ENCODE measurements at places on chromosomes 6 and 20.

DNA sequence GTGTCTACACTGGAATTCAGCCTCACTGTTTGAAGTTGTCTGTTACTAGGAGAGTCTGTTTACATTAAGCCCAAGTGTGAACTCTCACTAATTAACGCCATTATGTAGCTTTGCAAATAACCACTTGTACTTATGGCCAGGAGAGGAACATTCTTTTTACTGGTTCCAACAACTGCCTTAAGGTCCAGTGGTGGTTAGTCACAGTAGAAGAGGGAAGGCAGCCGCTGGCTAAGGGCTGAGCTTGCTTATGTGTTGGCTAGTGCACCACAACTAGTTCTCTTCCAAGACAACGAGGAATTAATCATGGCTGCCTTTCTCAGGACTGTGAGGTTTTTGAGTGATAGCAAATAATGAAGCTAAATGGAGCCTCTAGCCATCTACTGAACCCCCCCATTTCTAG is 14.9 kb upstream of the SLC22A23 start:
- DNase-seq = no peak

- no peak for DNase-seq
Observed at GRCh38 chr6:100339574-100340255, 125.0 kb downstream of the SIM1 start.

GRCh38 chr20:10463622-10464021 is 28.5 kb downstream of the SLX4IP start:
- DNase-seq = no peak

DNA sequence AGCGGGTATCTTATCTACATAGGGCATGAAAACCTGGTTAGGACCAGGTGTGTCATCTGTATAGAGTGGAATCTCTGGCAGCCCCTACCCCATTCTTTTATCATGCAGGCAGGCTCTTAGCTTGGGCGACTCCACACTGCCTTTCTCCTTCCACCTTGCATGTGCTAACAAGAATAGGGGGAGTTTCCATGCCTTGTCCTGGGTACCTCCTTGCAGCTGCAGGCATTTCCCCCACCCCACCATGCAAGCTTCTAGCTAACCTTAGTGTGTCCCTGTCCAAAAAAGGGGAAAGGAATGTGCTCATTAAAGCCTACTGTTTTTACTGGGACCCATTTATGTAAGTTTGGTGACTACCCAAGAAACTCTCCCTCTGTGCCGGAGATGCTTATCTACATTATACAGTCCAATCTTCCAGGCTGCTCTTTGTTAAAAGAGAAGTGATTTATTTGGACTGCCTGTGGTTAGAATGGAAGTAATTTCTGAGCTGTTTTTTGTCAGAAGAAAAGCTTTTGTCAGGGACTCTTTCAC is 10.5 kb upstream of the CEP43 start:
- DNase-seq = no peak

DNA sequence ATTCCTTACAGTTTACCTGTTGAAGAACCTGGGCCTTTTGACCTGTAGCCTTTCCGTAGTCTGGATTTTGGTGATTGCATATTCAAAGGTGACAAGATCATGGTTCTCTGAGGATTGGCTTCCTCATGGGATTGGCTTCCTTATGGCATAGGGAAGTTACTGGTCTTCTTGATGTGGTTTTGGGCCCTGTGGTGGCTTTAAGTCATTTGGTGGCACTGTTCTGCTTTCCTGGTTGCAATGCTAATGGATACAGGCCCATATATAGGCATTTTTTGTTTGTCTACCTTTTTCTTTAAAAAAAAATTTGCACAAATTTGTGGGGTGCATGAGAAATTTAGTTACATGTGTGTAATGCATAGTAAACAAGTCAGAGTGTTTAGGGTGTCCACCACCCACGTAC is 185.7 kb downstream of the CDKAL1 start:
- DNase-seq = no peak

DNA sequence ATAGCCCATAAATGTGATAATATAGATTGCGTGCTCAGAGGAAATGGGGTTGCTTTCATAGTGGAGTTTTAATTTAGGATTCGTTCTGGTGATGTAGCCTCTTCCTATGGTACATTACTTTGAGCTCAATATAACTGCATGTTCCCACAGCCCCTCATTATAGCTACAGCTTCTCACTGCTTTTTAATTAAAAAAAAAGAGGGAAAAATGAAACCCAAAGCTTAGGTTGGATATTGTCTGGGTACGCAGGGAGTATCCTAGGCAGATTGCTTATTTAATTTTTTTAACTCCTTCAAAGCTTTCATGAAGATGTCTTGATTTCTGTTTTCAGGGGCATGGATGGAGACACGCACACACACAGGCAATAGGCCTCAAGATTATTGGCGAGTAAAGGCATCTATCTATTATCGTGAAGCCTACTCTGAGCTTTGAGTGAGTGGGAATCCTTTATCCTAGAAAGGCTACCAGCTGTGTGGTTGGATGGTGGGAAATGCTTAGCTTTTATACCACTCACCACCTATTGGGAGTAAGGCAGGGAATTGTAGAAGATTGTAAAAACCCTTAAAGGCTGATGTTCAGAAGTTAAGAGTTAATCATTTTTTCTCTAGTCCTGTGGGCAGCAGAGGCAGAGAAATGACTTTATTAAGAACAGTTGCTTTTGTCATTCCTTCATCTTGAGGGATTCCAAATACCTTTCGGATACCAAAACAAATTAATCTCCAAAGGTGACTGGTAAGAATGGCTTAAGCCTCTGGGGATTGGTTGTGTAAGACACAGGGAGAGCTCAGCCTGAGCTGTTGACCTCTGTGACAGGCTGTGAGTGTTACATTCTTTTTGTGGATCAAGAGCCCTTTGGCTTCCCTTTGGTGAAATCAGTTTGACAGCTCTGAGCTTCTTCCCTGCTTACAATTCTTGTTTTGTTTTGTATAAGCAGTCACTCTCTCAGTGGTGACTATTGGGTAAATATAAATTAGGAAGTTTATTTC is 33.4 kb downstream of the CTNNBL1 start:
- no peak for DNase-seq

DNA sequence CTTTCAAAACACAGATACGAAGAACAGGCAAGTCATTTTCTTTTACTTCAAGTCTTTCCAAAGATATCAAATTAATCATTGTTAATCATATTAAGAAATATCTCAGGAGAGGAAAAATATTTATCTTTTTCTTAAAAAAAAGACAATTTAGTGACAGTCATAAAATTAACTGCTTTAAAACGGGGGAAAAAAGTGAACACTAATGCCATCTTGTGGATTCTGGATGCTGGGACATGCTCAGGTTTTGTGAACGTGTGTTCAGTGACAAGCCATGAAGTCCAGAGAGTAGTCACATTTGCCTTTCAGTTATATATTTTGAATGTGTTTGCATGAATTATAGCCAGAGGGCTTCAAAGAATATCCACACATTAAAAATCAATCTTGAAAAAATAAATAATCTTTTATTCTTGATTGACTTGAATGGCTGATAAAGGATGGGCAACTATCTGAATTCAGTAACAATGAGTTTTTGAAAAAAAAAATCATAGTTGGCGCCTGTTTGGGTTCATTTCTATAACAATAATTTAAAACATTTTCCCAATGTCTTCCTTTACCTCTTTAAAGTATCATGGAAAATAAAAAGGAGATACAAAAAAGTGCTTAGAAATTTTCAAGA is 74.7 kb upstream of the NOX3 start:
- DNase-seq = no peak

DNA sequence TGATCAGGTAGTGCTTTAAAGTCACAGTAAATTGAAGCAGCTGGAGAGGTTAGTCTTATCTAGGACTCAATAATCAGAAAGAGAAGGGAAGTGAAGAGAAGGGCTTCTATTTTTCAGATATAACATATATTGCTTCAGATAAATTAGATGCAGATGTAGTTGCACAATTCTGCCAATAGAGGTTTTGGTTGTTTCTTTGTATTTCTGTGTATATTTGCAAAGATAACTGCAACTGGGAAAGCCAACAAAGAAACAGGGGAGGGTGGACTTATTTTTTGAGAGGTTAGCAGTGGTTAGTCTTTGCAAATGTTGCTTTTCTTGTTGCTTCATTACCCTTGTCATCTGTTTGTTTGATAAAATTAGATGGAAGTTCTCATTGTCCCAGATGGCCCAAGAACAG is 106.6 kb downstream of the ADGRG6 start:
- no peak for DNase-seq

DNA sequence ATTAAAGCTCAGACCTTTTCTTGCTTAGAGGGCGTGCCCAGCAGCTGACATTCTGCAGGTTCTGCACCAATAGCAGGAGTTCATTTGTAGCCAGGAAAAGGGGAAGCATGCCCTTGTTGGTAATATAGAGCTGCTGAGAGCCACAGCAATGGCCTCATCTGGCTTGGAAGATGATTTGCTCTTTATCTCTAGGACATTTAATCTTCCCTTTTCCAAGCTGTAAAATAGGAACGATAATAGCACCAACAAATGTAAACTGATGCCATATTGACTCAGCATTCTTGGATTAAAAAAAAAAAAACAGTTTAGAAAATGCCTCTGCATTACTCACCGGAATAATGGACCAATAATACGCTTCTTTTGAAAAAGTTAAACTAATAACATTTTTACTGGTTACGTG is 93.4 kb upstream of the SLC2A12 start:
- no peak for DNase-seq

- no peak for DNase-seq
Observed at GRCh38 chr20:51554538-51555165, 12.1 kb upstream of the NFATC2 start.

DNA sequence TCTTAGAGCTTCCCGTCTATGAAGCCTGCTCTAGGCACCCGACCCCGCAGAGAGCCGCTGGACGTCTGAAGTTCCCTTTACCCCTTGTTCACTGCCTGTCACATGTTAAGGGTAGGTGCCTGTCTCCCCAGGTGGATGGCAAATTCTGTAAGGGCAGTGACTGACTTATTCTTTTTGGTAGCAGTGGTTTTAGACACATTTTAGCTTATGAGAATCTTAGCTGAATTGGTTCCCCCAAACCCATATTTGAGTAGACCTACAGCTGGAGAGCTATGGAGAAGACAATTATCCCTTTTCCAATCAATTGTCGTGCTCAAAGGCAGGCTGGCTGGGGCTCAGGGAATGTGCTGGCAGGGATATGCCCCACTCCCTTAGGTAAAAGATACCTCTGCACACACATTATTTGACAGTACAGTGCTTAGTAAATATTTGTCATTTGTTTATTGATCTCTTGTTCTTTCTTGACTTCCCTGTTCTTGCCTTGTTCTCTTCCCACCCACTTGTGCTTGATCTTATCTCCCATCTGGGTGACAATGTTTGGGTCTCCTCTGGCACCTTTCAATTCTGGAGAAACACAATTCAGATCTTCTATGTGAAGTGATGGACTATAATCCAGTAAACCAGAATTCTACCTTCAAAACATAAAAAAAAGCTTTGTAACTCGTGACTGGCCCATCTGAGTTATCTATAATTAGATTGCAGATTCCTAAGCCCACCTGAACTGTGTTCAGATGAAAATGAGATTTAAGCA is 114.3 kb upstream of the SLC2A12 start:
- DNase-seq = no peak

- no peak for DNase-seq
Observed at GRCh38 chr6:36492621-36493020, 49.8 kb downstream of the KCTD20 start.

DNA sequence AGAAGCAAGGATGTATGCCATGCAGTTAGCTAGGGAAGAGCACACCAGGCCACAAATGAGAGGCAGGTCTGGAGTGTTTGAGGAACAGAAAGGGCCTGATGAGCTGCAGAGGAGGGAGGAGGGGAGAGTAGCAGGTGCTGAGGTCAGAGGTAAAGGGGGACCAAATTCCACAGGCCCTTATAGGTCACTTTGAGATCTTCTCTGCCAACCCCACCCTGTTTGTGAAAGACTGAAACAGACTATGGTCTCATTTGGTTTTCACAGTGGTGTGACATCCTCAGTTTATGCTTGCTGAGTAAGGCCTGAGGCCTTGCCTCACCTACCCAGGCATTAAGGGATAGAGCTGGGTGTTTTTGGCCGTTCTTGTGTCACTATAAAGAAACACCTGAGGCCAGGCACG is 187.7 kb upstream of the MYLIP start:
- DNase-seq = no peak

- DNase-seq = no peak
Observed at GRCh38 chr6:151284012-151284411, 44.2 kb downstream of the AKAP12 start.

DNA sequence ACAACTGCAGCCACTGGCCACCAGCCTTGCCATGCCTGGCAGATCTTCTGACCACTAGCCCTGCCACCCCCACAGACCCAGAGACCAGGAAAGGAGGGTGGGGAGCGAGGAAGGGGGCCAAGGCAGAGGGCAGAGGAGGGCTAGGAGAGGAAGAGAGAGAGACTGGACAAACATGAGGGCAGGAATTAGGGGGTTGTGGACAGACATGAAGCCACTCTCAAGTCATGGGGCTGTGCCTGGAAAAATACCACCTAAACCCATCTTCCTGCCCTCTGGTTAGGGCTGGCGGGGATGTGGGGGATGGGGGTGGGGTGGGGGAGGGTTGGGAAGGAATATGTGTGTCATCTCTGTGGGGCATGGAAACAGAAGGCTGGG is 1.4 kb upstream of the SLC29A1 start:
- no peak for DNase-seq

- DNase-seq = no peak
Observed at GRCh38 chr6:147974376-147974775, 368.3 kb upstream of the SASH1 start.

DNA sequence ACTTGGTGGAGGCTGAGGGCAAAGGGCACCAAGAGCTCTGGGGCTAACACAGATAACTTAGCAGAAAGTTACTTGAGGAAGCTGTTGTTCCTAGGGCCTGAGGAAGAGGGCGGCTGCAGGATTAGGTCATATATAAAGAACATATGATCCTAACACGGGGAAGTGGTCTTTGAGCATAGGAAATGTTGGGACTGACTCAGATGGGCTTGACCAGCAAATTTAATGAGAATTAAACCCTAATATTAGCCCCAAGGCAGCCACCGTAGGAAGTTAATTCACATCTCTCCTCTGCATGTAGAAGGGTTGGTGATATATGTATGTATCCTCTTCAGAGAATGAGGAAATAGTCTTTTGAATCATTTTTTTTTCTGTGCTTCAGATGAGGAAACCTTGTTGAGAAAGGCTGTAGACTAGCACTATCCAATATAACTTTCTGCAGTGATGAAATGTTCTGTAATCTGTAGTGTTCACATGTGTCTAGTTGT is 9.2 kb upstream of the ZBTB9 start:
- DNase-seq = no peak

- peak; percentile 21 for DNase-seq
Observed at GRCh38 chr6:107493158-107494057, 3.5 kb downstream of the SOBP start.

GRCh38 chr6:69378326-69378725 is 418.5 kb downstream of the LMBRD1 start:
- DNase-seq = no peak

Data from progenitor cell of endocrine pancreas (in vitro differentiated cells).